ENCODE measurements at places on chromosomes 12 and 14.

GRCh38 chr12:65725376-65725775 is 98.9 kb upstream of the HMGA2 start:
- no peak for DNase-seq

DNA sequence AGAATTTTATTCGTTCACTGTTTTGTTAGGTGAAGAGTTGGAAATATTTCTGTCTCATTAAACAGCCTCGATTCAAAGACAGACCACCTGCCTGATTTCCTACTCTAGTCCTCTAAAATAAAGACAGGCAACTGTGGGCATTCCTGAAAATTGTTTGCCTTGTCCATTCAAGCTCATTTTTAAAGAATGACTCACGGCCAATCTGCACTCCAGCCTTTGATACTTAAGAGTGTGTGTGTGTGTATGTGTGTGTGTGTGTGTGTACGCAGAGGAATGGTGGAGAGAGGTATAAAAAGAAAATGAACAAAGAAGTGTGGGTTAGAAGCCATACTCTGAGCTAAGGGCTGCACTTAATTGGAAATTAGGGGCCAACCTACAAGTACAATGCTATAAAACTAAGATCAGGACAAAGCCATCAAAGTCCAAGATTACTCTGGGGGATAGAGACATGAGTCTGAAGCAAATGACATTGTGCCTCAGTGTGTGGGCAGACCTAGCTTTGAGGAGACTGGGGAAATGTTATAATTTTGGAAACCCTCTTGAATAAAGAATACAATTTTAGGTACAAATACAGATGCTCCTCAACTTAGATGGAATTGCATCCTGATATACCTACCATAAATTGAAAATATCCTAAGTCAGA is 45.6 kb upstream of the SOCS2 start:
- DNase-seq: peak; percentile 29

- no peak for DNase-seq
Measured at GRCh38 chr14:71086567-71086966, 179.3 kb downstream of the PCNX1 start.

DNA sequence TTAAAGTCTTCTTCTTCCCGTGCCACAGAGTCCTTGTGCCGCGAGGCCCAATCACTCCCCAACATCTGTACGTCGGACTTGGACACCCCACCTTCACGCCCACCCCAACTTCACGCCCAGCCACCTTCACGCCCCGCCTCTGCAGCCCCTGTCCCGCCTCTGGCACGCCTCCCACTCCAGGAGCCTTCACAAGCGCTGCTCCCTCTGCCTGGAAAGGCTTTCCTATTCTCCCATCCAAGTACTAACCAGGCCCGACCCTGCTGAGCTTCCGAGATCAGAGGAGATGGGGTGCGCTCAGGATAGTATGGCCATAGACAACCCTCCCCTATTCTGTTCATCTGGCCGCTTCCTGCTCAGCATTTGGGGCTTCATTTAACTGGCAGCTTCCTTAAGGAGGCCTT is 17.3 kb upstream of the EIF5 start:
- peak; percentile 74 for DNase-seq

DNA sequence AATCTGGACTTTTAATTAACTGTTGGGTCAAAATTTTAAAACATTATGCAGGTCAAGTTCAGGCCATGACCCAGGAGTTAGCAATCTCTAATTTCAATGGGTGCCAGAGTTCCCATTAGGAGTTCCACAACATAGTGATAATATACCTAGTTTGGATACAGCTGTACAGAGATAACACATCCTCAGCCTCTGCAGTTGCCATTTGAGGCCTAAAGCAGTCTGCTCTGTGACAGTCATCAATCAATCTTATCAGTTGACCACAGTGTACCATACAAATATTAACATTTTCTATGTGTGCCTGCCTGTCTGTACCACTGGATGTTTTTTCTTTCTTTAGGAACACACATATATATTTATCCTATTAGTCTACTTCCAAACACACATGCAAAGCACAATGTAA is 54.0 kb upstream of the BBS10 start:
- no peak for DNase-seq

GRCh38 chr14:77023001-77023996 is 5.2 kb downstream of the IRF2BPL start:
- DNase-seq: peak; percentile 76

- no peak for DNase-seq
Measured at GRCh38 chr12:13676880-13677279, 304.5 kb downstream of the GRIN2B start.

DNA sequence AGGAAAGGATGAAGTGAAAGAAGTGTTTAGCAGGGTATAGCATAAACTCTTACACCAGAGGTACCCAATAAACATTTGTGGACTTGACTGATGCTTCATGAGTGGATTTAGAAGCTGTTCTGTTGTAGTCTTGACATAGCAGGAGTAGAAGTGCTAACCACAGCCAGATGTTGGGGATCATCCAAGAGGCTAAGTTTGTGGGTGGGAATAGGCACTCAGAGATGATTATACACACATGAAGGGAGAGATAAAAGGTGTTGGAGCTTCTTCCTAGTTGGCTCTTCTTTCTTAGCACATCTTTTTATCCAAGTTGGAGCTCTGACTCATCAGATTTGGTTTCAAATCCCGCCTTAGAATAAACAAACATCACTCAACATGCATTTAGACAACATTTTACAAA is 166.7 kb upstream of the E2F7 start:
- DNase-seq: no peak

DNA sequence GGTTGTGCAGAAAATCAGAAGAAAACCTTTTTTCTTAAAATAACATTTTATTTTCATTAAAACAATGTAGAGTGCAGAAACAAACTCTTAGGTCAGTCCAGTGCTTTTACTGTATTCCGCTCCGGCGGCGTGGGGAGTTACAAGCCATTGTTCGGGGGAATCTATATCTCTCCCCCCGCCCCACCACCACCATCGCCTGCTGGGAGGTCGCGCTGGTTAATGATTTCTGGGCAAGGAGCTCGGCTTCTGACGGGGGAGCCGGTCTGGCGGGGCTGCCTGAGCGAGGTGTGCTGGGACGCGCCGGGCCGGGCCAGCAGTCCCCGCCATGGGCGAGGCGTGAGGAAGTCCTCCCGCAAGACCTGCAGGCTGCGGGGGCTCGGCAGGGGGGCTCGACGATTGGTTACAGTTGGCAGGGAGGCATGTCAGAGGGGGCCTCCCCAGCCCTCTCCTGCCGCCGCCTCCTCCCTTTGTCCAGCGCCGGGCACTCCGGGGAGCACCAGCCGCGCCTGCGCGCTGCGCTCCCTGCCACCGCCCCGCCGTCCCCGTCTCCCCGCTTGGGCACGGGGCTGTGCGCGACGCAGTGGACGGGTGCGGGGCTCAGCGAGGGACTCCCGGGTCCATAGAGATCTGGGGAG is 1.0 kb upstream of the DUSP6 start:
- peak; percentile 96 for DNase-seq

DNA sequence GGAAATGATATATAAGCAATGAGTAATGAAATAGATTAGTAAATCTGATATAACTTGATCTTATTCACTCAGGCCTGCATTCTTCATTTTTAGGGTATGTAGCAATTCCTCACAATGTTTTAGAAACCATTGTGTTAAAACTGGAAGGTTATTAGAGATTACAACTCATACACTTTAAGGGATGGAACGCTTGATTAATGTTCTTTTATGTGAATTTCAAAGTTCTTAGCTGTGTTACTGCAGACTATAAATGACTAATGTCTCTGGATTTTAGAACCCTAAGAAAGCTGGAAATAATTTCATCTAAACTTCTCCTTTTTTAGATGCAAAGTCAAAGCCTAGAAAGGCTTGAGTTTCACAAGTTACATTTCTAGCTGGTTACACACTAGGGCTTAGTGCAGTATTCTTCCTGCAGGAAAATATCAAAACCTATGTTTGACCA is 148.2 kb upstream of the CLEC14A start:
- DNase-seq: no peak

- DNase-seq: no peak
Measured at GRCh38 chr12:49582850-49583249, 14.9 kb upstream of the MCRS1 start.

- DNase-seq: no peak
Measured at GRCh38 chr14:24389226-24389848, 9.5 kb upstream of the NYNRIN start.

GRCh38 chr12:114442578-114442977 is 36.6 kb upstream of the TBX5 start:
- peak; percentile 29 for DNase-seq

GRCh38 chr12:70045036-70045435 is 198.2 kb upstream of the CNOT2 start:
- no peak for DNase-seq

GRCh38 chr14:77923131-77923936 is 123.4 kb downstream of the ADCK1 start:
- no peak for DNase-seq

DNA sequence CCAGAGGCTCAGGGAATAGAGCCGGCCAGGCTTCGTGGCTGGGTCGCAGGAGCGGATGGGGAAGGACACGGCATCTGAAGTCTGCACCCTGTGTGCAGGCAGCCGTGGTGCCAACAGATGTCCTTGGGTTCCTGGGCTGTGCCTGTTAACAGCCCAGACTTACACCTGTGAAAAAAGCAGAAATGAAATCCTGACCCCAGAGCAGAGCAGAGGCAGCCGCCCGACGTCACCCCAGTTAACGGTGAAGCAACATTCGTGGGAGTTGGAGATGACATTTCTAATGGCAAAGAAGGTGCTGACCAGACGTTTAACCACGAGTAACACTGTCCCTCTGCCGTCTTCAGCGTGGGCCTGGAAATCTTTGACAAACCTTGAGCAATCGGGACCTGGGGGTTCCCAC is 200.3 kb upstream of the DIO3 start:
- DNase-seq: no peak

GRCh38 chr12:10305411-10305810 is 2.3 kb upstream of the KLRD1 start:
- no peak for DNase-seq

- DNase-seq: peak; percentile 93
Measured at GRCh38 chr12:131850856-131851559, 22.8 kb downstream of the MMP17 start.

DNA sequence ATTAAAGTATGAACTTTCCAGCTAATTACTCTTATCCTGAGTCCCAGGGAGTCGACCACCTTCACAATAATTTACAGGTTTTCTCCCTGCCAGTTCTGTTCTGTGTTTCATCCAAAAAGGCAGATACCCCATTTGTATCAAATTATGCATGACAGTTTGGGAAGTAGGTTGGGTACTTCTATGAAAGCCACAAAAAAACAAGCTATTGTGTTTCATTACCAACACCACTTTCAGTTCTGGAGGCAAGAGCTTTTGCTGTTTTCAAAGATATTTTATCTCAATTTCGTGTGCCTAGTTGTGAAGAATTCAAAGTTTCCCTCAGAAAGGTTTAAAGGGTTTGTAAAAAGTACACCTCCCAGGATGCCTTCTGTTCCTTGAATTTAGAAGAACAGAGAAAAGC is 557.4 kb downstream of the FLRT2 start:
- DNase-seq: no peak

DNA sequence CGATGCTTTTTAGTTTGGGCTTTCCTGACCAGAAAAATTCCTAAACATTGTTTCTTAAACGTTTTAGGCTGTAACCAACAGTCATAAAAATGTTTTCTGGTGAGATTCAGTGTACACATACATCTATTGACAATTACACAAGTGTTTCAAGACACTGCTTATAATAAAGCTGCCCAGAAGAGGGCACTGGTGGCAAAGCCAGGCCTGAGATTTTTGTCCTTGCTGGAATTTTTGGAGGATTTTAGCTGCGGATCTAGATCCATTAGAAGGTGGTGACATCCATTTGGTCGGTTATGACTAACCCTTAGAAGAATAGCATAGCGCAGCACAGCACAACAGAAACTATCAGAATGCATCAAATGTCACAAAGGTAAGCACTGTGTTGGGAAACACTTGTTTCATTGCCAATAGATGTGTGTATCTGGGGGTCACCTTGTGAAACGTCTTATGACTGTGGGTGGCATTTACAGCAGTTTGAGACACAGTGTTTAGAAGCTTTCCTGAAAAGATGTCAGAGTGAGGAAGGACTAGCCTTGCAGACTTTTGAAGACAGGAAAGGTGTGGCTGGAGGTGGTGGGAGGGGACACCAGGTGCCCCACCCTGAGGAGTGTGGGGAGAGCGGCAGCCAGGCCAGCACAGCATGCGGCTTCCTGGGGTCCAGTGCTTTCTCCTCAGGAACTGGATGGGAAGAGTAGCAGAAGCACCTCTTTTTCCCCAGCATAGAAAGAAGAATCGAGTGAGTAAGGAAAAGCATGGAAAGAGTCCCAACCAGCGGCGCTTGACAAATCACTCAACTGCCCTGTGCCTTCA is 54.7 kb upstream of the FKBP4 start:
- peak; percentile 78 for DNase-seq

- no peak for DNase-seq
Measured at GRCh38 chr12:102197789-102198188, at the start of gene PMCH. Gene PMCH (minus strand): TSS chr12:102197833. CDS start chr12:102197770, 63 bp downstream.

DNA sequence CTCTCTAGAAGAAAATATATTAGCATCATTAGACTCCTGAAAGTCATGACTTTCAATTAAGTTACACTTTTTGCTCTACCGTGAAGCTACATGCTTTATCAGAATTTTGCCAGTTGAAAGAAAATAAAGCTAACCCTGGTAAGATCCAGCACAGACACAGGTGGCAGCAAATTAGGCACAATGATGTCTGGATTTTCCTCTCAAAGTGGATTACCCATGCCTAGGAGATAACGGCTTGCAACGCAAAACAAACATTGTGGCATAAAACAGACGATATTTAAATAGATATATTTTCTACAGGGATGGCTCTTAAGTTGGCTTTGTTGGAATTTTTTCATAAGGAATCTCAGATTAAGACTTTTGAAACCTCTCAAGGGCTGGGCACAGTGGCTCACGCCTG is 33.4 kb downstream of the BCAT1 start:
- DNase-seq: no peak

DNA sequence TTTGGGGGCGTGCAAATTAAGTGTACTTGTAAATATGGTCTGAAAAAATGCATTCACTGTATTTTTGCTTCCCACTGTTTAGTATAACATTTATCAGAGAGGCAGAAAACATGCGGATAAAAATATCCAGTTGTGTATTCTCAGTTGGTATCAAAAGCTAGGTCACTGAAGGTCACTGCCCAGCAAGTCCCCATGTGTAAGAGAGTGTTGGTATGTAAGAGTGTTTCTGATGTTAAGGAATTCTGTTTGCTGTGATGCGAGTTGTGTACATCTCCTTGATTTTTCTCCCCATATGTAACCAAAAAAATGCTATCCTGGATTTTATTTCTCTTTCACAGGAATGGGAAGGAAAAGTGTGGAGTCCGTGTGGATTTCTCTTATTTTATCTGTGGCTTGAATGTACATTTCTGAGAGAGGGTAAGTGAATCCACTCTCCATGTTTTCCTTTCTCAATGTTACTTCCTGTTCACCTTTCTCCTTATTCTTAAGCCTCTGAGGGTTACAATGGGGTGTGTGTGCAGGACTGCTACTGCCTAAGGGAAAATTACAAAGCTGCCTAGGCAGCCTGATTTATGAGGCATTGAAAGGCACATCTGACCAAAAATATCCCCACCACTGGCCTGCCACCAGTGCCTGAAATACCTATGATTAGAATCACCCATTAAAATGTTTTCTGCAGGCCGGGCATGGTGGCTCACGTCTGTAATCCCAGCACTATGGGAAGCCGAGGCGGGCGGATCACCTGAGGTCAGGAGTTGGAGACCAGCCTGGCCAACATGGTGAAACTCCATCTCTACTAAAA is 97.9 kb upstream of the USP44 start:
- DNase-seq: no peak

All from endodermal cell (in vitro differentiated cells).